CD8-positive, alpha-beta memory T cell (primary cell): ENCODE measurements at places on chromosomes 12 and 14. TPM values are rescaled to one million over a fixed set of nuclear protein-coding genes. Genes with fewer than 3 reads are reported as not detected.
A peak's percentile ranks its signal among the peaks of the same experiment; 100 is the strongest.

DNA sequence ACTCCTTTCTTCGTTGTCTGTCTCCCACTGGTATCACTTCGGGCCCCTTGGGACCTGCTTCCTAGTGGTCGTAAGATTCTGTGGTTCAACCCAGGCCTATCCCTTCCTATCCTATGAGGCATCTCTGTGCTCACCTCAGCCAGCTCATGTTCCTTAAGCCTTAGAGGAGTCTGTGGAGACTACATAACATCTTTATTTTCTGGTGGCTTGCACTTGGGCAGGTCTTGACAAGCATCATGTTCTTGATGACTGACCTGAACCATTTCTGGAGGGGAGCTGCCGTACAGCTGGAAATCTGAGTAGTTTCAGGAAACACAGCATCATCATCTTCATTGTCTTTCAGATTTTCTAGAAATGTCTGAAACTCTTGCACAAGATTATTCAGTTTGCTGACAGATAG, 69.3 kb downstream of the PPFIBP1 start:
- H3K36me3 ChIP-seq: no peaks in the 10 kb centered on the region
- DNase-seq: no peak
- H3K27ac ChIP-seq: no peak overlapping the region
- H3K4me3 ChIP-seq: no peak overlapping the region
- H3K27me3 ChIP-seq: no peaks in the 10 kb centered on the region
- H3K4me1 ChIP-seq: no peaks in the 10 kb centered on the region

Gene P2RX2
- not detected for polyA plus RNA-seq

- peak overlapping the region; percentile 70 for H3K27ac ChIP-seq
- H3K36me3 ChIP-seq: no peaks in the 10 kb centered on the region
- peaks cover 55% of the 10 kb centered on the region for H3K4me1 ChIP-seq
- DNase-seq: no peak
- H3K4me3 ChIP-seq: peak overlapping the region; percentile 69
Observed at GRCh38 chr14:55581342-55581771, 1.4 kb downstream of the KTN1 start.

DNA sequence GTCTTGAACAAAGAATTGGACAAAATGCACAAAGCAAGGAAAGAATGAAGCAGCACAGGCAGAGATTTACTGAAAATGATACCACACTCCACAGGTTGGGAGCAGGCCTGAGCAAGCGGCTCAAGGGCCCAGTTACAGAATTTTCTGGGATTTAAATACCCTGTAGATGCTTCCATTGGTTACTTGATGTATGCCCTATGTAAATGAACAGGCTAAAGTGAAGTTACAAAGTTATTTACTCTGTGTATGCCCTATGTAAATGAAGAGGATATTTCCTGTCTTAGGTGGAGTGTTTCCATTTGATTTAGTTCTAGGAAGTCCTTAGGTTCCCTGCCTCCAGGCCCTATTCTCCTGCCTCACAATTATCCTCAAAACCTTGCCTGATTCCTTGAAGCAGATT, 36.6 kb downstream of the TMX1 start:
- H3K4me1 ChIP-seq: no peaks in the 10 kb centered on the region
- no peaks in the 10 kb centered on the region for H3K27me3 ChIP-seq

Gene FBRSL1
- 1.4 TPM for polyA plus RNA-seq

Gene BICDL1
- polyA plus RNA-seq: 7.4 TPM

Gene CDK2
- polyA plus RNA-seq: 8.2 TPM

- no peak overlapping the region for H3K4me3 ChIP-seq
- no peaks in the 10 kb centered on the region for H3K27me3 ChIP-seq
- no peak overlapping the region for H3K27ac ChIP-seq
- no peak for DNase-seq
- H3K36me3 ChIP-seq: no peaks in the 10 kb centered on the region
Observed at GRCh38 chr12:108939594-108939993, 59.7 kb downstream of the DAO start.

Gene ADCY4
- 0.64 TPM for polyA plus RNA-seq

GRCh38 chr14:84420221-84420620, 1109.7 kb upstream of the FLRT2 start:
- no peaks in the 10 kb centered on the region for H3K36me3 ChIP-seq
- H3K4me3 ChIP-seq: no peak overlapping the region
- H3K27ac ChIP-seq: no peak overlapping the region
- no peak for DNase-seq
- H3K27me3 ChIP-seq: no peaks in the 10 kb centered on the region

- H3K27ac ChIP-seq: peak overlapping the region; percentile 43
- H3K27me3 ChIP-seq: no peaks in the 10 kb centered on the region
- DNase-seq: no peak
- peaks cover 70% of the 10 kb centered on the region for H3K4me1 ChIP-seq
- H3K36me3 ChIP-seq: peaks cover 22% of the 10 kb centered on the region
- H3K4me3 ChIP-seq: peak overlapping the region; percentile 33
Observed at GRCh38 chr14:100070310-100070709, 5.1 kb downstream of the EVL start.

Gene ANKS1B
- not detected for polyA plus RNA-seq

Gene RAPGEF3
- 0.15 TPM for polyA plus RNA-seq

- no peak overlapping the region for H3K27ac ChIP-seq
- H3K4me1 ChIP-seq: no peaks in the 10 kb centered on the region
- H3K36me3 ChIP-seq: no peaks in the 10 kb centered on the region
- H3K4me3 ChIP-seq: no peak overlapping the region
Observed at GRCh38 chr14:100467046-100467750, 120.0 kb downstream of the BEGAIN start.

DNA sequence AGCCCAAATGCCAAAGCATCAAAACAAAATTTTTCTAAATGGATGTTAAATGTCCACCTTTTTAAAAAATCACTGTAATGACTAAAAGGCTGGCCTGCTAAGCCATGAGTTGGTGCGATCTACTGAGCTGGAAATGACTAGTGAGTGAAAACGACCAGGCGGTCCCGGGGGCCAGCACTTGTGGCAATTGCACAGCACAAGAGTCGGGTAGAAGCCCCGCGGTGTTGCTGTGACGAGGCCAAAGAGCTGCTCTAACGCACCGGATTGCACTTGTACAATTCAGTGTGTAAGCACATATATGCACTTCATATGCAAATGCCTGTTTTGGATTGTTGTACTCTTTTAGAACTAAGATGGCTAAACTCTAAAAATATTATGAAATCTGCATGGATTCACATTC, 64.1 kb upstream of the DYNC1H1 start:
- H3K4me1 ChIP-seq: no peaks in the 10 kb centered on the region
- no peak for DNase-seq
- H3K36me3 ChIP-seq: peaks cover 73% of the 10 kb centered on the region
- no peaks in the 10 kb centered on the region for H3K27me3 ChIP-seq

Gene CDKN1B
- polyA plus RNA-seq: 10.0 TPM

DNA sequence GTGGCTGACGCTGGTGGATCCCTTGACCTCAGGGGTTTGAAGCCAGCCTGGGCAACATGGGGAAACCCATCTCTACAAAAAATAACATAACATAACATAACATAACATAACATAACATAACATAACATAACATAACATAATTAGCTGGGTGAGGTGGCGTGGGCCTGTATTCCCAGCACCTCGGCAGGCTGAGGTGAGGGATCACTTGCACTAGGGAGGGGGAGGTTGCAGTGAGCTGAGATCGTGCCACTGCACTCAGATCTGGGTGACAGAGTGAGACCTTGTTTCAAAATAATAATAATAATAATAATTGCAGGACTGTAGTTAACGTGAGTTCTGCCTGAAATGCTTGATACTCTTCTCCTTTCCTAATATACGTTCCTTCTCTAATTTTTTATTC, 1.3 kb downstream of the MAGOHB start:
- H3K4me3 ChIP-seq: no peak overlapping the region
- peaks cover 17% of the 10 kb centered on the region for H3K4me1 ChIP-seq
- H3K27ac ChIP-seq: no peak overlapping the region

- H3K4me3 ChIP-seq: no peak overlapping the region
- H3K36me3 ChIP-seq: no peaks in the 10 kb centered on the region
- no peaks in the 10 kb centered on the region for H3K27me3 ChIP-seq
- DNase-seq: no peak
Observed at GRCh38 chr12:101086490-101087135, 123.4 kb downstream of the SLC5A8 start.

DNA sequence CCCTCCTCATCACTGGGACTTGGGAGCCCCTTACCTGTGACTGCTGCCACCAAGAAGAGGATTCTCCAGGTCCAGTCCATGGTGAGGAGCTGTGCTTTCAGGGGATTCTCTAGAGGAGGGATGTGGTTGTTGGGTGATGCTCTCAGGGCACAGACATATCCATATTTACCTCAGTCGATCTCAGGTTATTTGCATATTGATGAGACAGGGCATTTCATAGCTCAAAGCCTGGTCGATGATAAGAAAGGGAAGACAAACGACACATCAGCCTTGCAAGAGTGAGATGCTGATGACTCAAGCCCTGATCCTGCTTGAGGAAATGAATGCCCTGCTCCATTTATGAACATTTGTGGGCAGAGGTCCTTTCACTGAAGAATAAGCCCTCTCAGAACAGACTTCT, 981.0 kb downstream of the TMEM121 start:
- peaks cover 68% of the 10 kb centered on the region for H3K4me1 ChIP-seq
- peak overlapping the region; percentile 60 for H3K4me3 ChIP-seq

DNA sequence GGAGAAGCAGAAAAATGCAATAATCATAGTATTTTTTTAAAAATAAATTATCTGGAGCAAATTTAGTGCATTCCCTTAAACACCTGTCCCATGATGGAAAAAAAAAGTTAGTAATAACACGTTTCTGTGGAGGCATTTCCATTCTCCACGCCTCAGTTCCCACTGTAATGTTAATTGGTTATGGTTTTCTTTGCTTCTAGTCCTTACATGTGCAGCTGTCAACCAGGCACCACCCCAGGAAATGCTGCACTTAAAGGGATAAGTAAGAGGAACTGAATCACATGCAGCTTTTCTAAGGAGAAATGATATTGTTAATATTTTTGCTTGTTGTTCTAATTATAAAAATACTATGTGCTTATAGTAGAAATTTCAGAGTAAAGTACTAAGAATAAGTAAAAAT, 240.3 kb downstream of the ZFP36L1 start:
- no peaks in the 10 kb centered on the region for H3K4me1 ChIP-seq
- no peaks in the 10 kb centered on the region for H3K27me3 ChIP-seq
- H3K4me3 ChIP-seq: no peak overlapping the region
- H3K27ac ChIP-seq: no peak overlapping the region
- no peak for DNase-seq

GRCh38 chr12:112602150-112602549, 183.4 kb downstream of the PTPN11 start:
- no peaks in the 10 kb centered on the region for H3K4me1 ChIP-seq
- H3K36me3 ChIP-seq: no peaks in the 10 kb centered on the region
- DNase-seq: no peak
- H3K27ac ChIP-seq: no peak overlapping the region
- H3K27me3 ChIP-seq: no peaks in the 10 kb centered on the region

Gene IL31
- not detected for polyA plus RNA-seq

DNA sequence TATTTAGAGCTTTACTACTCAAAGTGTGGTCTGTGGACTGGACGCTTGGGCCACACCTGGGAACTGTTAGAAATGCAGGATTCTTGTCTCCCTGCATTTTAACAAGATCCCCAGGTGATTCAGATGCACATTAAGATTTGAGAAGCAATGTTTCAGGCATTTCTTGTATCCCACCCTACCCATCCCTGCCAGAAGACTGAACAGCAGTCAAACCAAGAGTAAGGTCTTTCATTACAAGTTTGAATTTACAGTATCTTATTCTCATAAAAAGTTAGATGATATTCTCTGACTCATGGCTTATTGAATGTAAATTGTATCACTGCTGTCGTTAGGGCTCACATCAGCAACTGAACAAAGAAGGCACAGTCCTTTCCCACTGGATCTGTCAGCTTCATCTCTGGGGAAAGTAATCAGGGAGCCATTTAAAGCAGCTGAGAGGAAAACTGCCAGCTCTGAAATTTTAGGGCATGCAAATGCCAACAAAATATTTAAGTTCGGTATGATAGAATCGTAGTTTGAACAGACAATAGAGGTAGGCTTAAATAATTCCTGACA, 141.1 kb downstream of the AKAP6 start:
- H3K27ac ChIP-seq: no peak overlapping the region
- no peaks in the 10 kb centered on the region for H3K4me1 ChIP-seq
- no peak for DNase-seq
- no peaks in the 10 kb centered on the region for H3K36me3 ChIP-seq

DNA sequence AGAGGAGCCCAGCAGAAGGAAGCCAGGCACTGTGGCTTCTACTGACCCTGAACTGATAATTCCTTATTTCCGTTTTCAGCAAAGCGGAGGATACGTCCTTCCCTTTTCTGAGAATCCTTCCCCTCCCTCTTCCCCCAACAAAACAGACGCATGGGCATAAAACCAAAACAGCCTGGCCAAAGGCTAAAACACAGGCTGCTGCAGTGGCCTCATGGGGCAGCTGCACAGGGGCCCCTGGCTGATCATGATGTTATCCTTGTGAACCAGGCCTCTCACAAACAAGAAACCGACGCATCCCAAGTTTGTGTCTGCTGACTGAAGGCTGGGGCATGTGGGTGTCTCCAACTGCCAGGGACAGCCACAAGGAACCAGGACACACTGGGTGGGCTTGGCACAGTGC, 23.4 kb upstream of the STON2 start:
- no peaks in the 10 kb centered on the region for H3K4me1 ChIP-seq
- H3K4me3 ChIP-seq: no peak overlapping the region
- no peaks in the 10 kb centered on the region for H3K36me3 ChIP-seq
- DNase-seq: no peak
- no peak overlapping the region for H3K27ac ChIP-seq

DNA sequence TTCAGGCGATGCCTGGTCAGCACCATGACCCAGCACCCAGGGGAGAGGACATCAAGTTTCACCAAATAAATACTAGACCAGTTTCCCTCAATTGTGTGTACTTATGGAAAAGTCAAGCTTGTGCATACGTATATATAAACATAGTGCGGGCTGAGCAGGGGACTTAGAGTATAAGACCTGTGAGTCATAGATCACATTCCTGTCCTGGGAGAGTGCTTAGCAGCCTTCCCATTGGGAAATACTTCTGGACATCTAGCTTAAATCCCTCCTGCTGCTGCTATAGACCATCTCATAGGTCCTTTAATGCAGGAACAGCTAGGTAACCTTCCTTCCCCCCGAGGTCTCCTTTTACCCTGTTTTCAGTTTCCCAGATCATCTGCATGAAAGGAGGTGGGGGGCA, 51.9 kb downstream of the PRMT8 start:
- no peaks in the 10 kb centered on the region for H3K4me1 ChIP-seq
- no peak overlapping the region for H3K27ac ChIP-seq
- H3K4me3 ChIP-seq: no peak overlapping the region
- DNase-seq: no peak

Gene RPL10L
- not detected for polyA plus RNA-seq
